ENCODE measurements at places on chromosomes 12 and 14. TPM values are rescaled to one million over a fixed set of nuclear protein-coding genes. Genes with fewer than 3 reads are reported as not detected.

Gene PRKAG1
- polyA plus RNA-seq, result 39.4 TPM

Gene ANO6
- polyA plus RNA-seq, result 17.5 TPM

Gene BLTP3B
- 12.7 TPM for polyA plus RNA-seq

Gene RHOJ
- not detected for polyA plus RNA-seq

Gene GNG2
- 117 TPM for polyA plus RNA-seq

Gene MIP
- not detected for polyA plus RNA-seq

Gene SLC7A7
- 1.4 TPM for polyA plus RNA-seq

Gene PTPRB
- not detected for polyA plus RNA-seq

Gene ADAM21
- 0.29 TPM for polyA plus RNA-seq

Gene CFAP251
- not detected for polyA plus RNA-seq

Gene DLK1
- not detected for polyA plus RNA-seq

Gene SLC25A47
- polyA plus RNA-seq, result not detected

Gene ADAMTS20
- polyA plus RNA-seq, result not detected

Gene PPP2R5E
- polyA plus RNA-seq, result 29.2 TPM

Gene GDF3
- polyA plus RNA-seq, result not detected

Gene SLC5A8
- polyA plus RNA-seq, result not detected

Gene DBX2
- polyA plus RNA-seq, result not detected

Gene NTS
- not detected for polyA plus RNA-seq

Gene SERPINA5
- polyA plus RNA-seq, result not detected

Gene FOXN4
- polyA plus RNA-seq, result not detected

Gene NXPH4
- not detected for polyA plus RNA-seq

Gene RFX4
- not detected for polyA plus RNA-seq

Gene DAD1
- polyA plus RNA-seq, result 777 TPM

Gene R3HDM2
- 25.8 TPM for polyA plus RNA-seq

Gene CLEC2A
- polyA plus RNA-seq, result not detected

Gene SERPINA10
- polyA plus RNA-seq, result not detected

Measured in naive thymus-derived CD4-positive, alpha-beta T cell (primary cell).